Inflammatory macrophage treated with lipopolysaccharide for 4 hours (primary cell): ENCODE measurements at places on chromosomes 1 and 21.

- peak; percentile 73 for DNase-seq
Observed at GRCh38 chr1:17561561-17561985, 22.1 kb downstream of the ARHGEF10L start.

GRCh38 chr1:19000065-19000464 lies 43.6 kb upstream of the IFFO2 start:
- no peak for DNase-seq

- peak; percentile 6 for DNase-seq
Observed at GRCh38 chr1:183029591-183030000, 6.4 kb downstream of the LAMC1 start.

- peak; percentile 61 for DNase-seq
Observed at GRCh38 chr1:53765657-53766056, 26.7 kb upstream of the GLIS1 start.

GRCh38 chr1:177631770-177632169 lies 338.1 kb downstream of the SEC16B start:
- DNase-seq, result no peak
